WTC11 (cell line): ENCODE measurements at places on chromosomes 3 and 15.

GRCh38 chr3:64551697-64552096 lies 136.1 kb downstream of the ADAMTS9 start:
- H3K36me3 ChIP-seq = no peaks in the 10 kb centered on the region
- no peaks in the 10 kb centered on the region for H3K27me3 ChIP-seq
- no peak overlapping the region for H3K27ac ChIP-seq
- peaks cover 12% of the 10 kb centered on the region for H3K4me1 ChIP-seq
- DNase-seq = no peak

DNA sequence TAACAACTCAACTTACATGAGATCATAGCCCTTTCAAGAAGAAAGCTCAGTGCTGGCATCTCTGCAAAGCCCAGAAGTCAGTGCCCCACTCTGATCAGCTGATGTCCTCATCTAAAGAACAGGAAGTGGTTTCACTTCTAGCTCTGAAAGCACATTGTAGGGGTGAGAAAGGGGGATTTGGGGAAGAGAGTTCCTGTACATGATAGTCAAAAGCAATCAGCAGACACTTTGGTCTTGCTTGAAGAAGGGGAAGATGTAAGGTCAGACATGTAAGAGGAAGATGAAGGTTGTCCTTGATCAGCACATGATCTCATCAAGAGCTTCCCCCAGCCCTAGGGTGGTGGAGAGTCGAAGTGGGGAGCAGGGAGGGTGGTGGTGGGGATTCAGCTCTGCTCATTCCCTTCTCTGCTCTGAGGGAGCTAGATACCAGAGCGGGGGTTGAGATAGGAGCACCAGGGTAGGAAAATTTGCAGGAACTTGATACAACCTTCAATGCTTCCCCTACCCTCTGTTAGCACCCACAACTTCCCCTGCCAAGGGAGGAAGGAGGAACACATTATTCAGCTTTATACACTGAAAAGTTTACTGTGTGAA lies 76.4 kb upstream of the ETV5 start:
- H3K27ac ChIP-seq = no peak overlapping the region
- H3K27me3 ChIP-seq = peaks cover 23% of the 10 kb centered on the region
- no peak for DNase-seq

GRCh38 chr3:73235768-73236167 lies 174.3 kb downstream of the EBLN2 start:
- no peaks in the 10 kb centered on the region for H3K27me3 ChIP-seq
- H3K27ac ChIP-seq = no peak overlapping the region
- no peaks in the 10 kb centered on the region for H3K36me3 ChIP-seq
- no peak for DNase-seq

DNA sequence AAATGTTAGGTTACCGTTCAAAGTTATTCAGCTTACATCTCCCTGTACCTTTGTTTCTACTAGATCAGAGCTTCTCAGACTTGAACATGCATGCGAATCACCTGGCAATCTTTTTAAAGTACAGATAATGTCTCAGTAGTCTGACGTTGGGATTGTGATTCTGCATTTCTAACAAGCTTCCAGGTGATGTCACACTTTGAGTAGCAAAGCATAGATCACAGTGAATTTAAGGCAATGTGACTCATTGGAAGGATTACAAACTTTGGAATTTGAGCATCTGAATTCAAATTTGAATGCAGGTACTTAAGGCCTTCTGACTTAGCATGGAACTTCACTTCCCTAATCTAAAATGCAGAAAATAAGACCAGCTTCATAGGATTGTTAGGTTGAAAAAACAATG lies 10.8 kb upstream of the ZMAT3 start:
- H3K4me3 ChIP-seq = no peak overlapping the region
- H3K4me1 ChIP-seq = peaks cover 38% of the 10 kb centered on the region
- H3K36me3 ChIP-seq = no peaks in the 10 kb centered on the region
- DNase-seq = no peak

- no peak overlapping the region for H3K27ac ChIP-seq
- no peak overlapping the region for H3K4me3 ChIP-seq
- H3K4me1 ChIP-seq = peaks cover 6% of the 10 kb centered on the region
Measured at GRCh38 chr3:11206316-11206715, 52.0 kb downstream of the HRH1 start.

DNA sequence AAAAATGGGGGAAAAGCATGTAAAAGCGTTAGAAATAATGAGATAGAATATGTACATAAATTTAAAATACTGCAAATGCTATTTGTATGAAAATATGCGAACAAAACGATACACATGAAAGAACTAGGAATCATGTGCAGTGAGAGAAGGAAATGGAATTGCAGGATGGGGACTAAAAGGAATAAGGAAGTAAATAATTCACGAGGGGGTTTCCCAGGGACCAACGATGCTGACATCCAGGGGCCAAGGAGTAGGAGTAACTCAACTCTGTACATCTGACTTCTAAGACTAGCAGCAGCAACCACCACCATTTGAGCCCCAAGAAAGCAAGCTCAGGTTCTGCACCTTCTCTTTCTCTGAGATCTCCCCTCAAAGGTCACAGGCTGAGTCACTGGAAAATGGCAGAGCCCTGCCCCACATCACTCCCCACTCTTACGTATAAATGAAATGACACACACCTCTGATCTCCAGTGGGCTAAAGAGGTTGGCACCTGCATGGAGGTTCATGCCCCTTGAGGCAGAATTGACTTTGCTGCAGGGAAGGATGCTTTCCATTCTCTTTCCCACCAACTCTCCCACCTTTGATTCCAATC lies 100.0 kb upstream of the DLG1 start:
- H3K27ac ChIP-seq = no peak overlapping the region
- H3K4me3 ChIP-seq = no peak overlapping the region
- no peak for DNase-seq
- H3K36me3 ChIP-seq = no peaks in the 10 kb centered on the region
- H3K4me1 ChIP-seq = peaks cover 29% of the 10 kb centered on the region
